Dermis microvascular lymphatic vessel endothelial cell (primary cell): ENCODE measurements at places on chromosomes 7 and 10.

DNA sequence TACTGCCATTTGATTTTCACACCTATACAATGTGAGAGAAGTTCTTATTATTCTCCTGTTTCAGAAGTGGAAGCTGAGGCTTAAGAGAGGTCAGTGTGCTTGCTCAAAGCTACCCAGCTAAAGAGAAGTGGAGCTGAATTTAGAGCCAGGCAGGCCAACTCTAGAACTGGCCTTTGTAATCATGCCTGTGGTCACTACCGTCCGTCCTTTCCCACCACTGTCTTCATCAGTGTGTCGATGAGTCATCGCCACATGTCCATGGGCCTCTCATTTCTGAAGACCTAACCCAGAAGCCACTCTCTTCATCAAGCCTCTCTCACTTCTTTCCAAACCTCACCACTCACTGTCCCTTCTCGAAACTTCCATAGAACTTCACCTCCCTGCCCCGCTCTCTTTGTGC, 237.8 kb downstream of the KIAA1217 start:
- DNase-seq, result peak; percentile 58

DNA sequence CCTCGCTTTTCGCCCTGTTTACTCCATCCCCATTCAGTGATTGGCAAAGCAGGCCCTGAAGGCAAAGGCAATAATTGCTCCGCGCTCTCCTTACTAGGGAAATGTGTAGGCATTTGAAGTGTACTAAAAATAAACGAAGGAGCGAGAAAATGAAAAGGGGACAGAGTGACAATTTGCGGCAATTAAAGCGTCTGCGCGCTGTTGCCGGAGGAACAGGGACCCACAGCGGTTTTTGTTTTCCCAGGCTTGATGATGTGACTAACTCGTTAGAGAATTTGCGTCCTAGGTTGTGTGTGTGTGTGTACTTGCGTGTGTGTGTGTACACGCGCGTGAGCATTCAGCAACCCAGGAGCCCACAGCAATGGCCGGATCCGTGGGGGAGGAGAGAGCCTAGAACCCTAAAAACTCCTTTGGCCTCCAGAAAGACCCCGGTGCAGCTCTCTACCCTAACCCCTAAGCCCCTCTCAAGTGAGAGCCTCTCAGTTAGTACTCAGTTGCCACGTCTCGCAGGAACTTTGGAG, 7.8 kb upstream of the DLX6 start:
- no peak for DNase-seq

DNA sequence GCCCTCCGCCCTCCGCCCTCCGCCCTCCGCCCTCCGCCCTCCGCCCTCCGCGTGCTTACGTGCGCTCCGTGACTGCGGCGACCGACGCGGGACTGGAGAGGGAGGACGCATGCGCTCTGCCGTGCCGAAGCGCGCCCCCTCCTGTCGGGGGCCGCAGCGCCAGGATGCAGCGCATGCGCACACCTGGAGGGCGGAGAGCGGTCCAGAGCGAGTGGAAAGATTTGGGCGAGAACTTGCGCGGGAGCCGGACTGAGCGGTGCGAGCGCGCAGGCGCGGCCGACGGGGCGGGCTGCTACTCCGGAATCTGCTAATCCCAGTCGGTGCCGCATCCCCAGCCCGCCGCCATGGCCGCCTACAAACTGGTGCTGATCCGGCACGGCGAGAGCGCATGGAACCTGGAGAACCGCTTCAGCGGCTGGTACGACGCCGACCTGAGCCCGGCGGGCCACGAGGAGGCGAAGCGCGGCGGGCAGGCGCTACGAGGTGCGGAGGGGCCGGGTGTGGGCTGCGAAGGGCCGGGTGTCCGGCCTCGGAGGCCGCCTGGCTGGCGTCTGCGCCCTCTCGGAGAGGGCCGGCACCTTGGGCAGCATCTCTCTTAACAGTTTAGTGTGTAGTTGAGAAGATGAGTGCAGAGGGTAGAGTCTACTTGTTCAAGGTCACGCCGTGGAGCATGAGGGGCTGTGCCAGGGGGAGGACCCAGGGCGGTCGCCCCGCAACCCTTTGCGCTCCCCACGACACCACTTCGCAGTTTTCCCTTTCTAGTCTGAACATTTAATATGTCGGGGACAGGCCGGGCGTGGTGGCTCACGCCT, at the start of gene PGAM1:
PGAM1 (plus strand) TSS at position 228 of the 812 bp plus-strand sequence; CDS start at position 345, 117 bp downstream.
- peak; percentile 93 for DNase-seq

DNA sequence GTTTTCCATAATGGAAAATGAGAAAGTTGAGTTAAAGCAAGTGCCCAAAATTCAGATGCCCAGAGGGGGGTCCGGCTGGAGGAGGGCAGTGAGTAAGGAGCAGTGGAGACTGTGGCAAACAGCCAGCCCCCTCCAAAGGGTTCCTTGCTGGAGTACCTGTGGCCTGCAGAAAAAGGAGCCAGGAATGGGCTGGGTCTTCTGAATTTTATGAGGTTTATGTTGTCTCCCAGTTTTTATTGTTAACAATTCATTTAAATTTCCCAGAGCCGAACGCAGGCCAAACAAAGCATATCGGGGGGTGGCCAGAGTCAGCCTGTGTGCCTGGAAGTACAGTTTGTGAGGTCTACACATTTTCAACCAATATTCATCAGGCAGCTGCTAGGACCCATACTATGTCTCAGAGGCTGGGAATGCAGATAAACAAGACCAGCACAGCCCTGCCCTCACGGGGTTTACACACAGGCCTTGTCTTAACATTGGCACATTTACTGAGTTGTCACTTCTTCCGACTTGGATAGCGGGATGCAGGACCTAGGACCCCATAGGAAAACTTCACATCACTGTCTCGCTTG, 12.9 kb upstream of the CSGALNACT2 start:
- DNase-seq, result no peak

DNA sequence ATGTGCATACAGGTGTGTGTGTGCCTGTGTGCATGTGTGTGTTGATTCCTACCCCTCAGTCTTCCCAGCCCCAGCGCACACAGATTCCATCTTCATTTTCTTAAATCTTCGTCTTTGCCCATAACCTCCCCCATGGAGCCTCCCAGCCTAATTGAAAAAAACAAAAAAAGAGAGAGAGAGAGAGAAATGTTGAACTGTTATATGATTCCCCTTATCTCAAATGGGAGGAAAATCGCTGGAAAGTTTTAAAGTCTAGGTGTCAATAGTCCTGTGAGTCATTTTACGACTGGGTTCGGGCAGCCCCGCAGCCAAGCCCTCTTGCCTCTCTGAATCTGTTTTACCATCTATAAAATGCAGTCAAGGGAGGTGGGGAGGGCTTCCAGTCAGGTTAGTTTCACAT, 60.9 kb downstream of the SPOCK2 start:
- no peak for DNase-seq

GRCh38 chr7:27953777-27954176, 213.8 kb downstream of the TAX1BP1 start:
- DNase-seq, result no peak

GRCh38 chr7:109641445-109641844, 1071.8 kb downstream of the DNAJB9 start:
- no peak for DNase-seq

GRCh38 chr10:37703833-37704382, 153.5 kb downstream of the ZNF248 start:
- DNase-seq, result no peak

DNA sequence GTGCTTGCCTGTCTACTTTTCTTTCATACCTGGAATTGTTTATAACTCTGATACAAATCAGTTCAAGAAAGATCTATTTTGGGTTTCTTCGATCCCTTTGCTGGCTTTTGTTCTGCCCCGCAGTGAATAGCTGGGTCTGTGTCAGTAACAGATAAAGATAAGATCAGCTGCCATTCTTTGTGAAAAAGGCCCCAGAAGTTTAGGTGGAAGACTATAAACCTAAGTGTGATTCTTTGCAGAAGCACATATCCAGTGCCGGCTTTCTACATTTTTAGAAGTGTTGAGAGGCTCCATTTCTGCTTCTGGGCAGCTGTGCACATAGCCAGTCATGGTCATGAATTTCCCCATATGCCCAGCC, 686.4 kb upstream of the C7orf33 start:
- DNase-seq, result no peak
